ENCODE measurements at places on chromosomes 4 and X.

GRCh38 chr4:613126-613525 lies 12.2 kb upstream of the PDE6B start:
- no peak for DNase-seq

- DNase-seq, result no peak
These were observed 19.7 kb downstream of the TRIM2 start for GRCh38 chr4:153223930-153224329.

DNA sequence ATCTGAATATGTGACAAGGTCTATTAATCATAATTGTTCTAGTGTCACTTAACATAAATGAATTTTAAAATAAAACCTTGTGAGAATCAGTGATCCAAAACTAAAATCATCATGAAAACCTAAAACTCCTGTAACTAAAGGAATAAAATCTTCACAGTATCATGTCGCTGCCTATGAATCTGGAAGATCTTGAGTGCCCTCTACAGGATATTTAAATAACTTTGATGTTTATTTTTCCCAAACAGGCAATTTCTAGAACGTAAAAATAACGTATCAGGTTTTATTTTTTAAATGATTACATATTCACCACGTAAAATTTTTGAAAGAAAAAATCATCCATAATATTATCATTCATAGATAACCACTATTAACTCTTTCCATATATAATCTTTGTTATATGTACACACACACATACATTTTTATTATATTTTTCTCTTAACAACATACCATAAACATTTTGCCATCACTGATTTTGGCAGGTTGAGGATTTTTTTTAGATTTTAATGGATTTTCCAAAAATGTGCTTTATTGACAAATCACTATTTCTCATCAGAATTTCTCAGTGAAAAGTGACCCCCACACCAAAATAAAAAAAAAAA lies 79.6 kb downstream of the COMMD8 start:
- DNase-seq, result no peak

- DNase-seq, result no peak
These were observed 38.2 kb downstream of the F11 start for GRCh38 chr4:186304216-186304615.

GRCh38 chr4:107736924-107737448 lies 17.0 kb upstream of the PAPSS1 start:
- DNase-seq, result no peak

- DNase-seq, result no peak
These were observed 63.5 kb upstream of the MAOA start for GRCh38 chrX:43592597-43592996.

DNA sequence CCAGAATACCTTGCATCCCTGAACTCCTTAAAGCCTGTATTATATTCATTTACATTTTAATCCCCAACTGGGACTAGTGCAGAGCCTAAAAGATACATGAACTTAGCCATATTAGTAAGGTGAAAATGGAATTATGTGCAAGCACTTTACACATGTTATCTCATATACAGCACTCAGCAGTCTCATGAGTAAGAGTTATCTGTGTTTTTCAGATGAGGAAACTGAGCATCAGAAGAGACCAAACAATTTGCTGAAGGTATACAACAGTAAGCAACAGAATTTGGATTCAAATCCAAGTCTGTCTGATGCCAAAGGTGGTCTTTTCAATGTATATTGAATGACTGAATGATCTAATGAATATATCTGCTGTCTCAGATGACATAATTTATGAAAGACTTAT lies 12.3 kb downstream of the ATP7A start:
- no peak for DNase-seq

DNA sequence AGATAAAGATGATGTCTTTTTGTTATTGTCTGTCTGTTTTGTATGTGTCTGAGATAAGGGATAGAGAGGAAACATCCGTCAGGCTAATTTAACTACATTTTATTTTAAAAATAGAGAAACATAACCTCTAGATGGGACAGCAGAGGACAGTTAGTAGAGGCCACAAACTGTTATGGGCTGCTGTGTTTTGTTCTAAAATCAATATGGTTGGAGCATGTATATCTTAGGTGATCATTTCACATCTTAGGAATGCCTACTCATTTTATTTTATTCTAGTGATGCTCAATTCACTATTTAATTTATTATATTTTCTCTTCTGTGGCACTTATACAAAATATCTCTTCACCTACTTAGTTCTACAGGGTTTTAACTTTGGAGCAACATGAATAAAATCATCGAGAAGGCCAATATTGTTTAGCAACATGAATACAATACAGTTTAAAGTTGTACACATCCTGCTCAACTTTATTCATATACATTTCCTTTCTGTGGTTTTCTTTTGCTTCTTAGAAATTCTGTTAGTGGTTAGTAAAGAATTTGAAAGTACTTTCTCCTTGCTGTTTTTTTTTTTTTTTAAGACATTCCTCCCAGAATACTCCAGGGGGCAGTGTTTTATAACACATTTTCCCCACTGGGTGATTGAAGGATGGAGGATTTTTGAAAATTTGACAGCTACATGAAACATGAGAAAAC lies 392.9 kb downstream of the UNC5C start:
- peak; percentile 29 for DNase-seq

DNA sequence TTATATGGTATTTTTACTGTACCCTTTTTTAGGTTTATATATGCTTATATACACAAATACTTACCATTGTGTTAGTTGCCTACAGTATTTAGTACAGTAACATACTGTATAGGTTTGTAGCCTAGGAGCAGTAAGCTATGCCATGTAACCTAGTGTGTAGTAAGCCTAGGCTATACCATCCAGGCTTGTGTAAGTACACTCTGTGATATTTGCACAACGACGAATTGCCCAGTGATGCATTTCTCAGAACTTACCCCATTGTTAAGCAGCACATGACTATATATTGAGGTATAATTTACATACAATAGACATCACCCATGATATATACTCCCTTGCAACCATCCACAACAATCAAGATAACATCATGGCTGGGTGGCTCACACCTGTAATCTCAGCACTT lies 40.1 kb downstream of the STAG2 start:
- DNase-seq, result no peak

DNA sequence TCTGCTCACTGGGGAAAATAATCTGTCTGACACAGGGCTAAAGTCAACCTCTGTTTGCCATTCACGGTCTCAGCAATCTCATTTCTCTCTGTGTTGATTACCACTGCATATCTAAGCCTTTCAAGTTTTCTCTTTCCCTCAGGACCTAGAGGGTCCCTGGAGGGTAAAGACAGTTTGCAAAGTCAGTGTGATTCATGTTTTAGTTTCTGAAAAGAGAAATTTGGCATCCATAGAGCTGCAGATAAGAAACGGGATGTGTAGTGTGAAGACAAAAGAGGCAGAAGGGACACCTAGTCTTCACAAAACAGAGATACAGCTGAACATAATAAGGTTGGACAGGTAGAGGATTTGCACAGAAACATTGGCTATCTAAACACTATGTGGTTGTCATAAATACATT lies 34.5 kb upstream of the KDR start:
- DNase-seq, result no peak

- DNase-seq, result no peak
These were observed 703.5 kb downstream of the PDHA2 start for GRCh38 chr4:96543346-96543745.

GRCh38 chrX:11423362-11423818 lies 130.2 kb downstream of the AMELX start:
- DNase-seq, result no peak

DNA sequence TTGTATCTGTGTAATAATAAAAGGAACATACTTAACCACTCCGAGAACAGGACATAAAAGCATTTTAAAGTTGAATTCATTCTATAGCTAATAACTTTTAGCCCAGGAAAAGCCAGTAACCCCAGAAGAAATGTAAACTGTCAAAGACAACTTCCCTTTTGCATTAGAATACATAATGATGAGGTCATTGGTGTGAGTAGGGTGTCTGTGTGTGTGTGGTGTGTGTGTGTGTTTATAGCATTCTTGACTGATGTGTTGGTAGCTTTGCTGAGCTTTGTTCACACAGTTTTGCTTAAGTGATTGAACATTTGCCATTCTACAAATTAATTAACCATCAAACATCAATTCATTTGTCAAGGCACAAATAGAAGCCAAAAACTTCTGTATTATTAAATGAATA lies 559.6 kb downstream of the ARAP2 start:
- no peak for DNase-seq

- no peak for DNase-seq
These were observed 356.6 kb upstream of the MAGEB2 start for GRCh38 chrX:29858714-29859113.
